Activated CD4-positive, alpha-beta T cell treated with anti-CD3 and anti-CD28 coated beads, Interleukin-10, Interleukin-2, amounts not matched to agents 100 ng/mL and 50 ng/mL, durations not matched to agents 16 hours and 8 hours (primary cell): ENCODE measurements at places on chromosomes 16 and 17.
A peak's percentile ranks its signal among the peaks of the same experiment; 100 is the strongest.

- DNase-seq: no peak
These were observed 237.7 kb upstream of the ZFHX3 start for GRCh38 chr16:73285436-73286201.

GRCh38 chr17:42889809-42890208 is 10.8 kb upstream of the G6PC1 start:
- DNase-seq: no peak

GRCh38 chr17:48625495-48626244 is 488 bp downstream of the HOXB9 start:
- DNase-seq: peak; percentile 28

DNA sequence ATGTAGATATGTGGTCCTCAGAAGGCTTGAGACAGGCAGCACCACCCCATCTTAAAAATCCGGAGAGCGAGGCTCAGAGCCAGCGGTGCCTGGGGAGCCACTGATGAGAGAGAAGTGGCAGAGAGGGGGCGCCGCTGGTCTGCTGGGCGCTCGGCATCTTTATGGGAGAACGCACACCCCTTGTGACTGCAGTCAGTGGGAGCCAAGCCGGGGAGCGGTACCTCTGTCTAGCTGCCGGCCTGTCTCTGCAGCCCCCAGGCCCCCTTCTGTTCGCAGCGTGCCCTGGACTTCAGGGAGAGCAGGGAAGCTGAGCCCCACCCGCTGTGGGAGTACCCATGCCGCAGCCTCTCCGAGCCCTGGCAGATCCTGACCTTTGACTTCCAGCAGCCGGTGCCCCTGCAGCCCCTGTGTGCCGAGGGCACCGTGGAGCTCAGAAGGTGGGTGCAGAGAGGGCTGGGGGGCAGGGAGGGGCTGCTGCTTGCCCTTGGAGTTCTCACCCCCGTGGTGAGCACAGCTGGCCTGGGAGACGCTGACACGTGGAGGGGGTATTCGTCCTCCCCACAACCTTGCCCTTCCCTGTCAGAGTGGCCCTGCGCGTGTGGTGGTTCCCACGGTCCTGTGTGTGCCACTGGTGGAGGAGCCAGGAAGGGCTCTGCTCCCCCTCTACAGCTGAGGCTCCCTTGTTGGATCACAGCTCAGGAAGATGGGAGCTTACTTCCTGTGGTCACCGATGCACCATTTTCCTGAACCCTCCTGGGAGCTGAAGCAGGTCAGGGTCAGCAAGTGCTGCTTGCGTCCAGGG is 44.8 kb downstream of the PRMT7 start:
- DNase-seq: no peak

- peak; percentile 45 for DNase-seq
These were observed 737 bp downstream of the NUDT16L1 start for GRCh38 chr16:4693956-4694641.

GRCh38 chr17:75307957-75308731 is 18.9 kb upstream of the SLC25A19 start:
- DNase-seq: no peak

- DNase-seq: peak; percentile 25
These were observed 138.0 kb downstream of the NLK start for GRCh38 chr17:28180449-28180848.

GRCh38 chr16:87833548-87833947 is 35.8 kb downstream of the SLC7A5 start:
- no peak for DNase-seq

DNA sequence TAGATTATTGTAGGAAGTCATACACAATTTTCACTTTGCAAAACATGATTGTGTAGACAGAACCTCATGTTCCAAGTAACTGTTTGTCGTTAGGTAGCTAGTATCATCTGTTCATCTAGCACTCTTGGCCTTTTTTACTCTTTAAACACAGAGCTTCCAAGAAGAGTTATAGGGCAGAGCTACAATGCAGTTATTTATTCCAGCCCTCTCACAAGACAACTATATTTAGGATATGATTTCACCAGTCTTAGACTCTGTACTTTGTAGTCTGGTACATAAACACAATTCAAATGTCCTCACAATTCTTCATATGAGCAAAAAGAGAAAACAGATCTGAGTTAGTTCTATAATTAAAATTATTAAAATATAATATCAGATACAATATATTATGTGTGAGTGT is 37.9 kb downstream of the KCNJ2 start:
- no peak for DNase-seq

- no peak for DNase-seq
These were observed 24.6 kb downstream of the CCDC182 start for GRCh38 chr17:57720386-57721035.

DNA sequence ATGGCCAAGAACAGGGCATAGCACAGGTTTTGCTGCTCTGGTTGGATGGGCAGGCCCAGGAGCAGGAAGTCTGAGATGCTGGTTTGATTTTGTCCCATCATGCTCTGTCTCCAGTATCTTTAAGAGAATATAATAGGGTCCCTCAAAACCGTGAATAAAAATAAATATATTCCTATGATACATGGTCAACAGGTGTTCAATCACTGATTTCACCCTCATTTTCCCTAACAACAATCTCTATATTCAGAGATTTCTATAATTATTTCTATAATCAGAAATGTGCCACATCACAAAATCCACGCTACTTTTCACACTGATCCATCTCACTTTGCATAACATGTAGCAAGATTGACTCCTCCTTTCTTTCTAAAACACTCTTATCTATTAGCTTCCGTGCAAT is at the start of gene OR1E2:
Gene OR1E2, minus strand, starts transcription at position 101 of the 400 bp plus-strand sequence. Its CDS starts 0 bp downstream, at position 101.
- DNase-seq: no peak

DNA sequence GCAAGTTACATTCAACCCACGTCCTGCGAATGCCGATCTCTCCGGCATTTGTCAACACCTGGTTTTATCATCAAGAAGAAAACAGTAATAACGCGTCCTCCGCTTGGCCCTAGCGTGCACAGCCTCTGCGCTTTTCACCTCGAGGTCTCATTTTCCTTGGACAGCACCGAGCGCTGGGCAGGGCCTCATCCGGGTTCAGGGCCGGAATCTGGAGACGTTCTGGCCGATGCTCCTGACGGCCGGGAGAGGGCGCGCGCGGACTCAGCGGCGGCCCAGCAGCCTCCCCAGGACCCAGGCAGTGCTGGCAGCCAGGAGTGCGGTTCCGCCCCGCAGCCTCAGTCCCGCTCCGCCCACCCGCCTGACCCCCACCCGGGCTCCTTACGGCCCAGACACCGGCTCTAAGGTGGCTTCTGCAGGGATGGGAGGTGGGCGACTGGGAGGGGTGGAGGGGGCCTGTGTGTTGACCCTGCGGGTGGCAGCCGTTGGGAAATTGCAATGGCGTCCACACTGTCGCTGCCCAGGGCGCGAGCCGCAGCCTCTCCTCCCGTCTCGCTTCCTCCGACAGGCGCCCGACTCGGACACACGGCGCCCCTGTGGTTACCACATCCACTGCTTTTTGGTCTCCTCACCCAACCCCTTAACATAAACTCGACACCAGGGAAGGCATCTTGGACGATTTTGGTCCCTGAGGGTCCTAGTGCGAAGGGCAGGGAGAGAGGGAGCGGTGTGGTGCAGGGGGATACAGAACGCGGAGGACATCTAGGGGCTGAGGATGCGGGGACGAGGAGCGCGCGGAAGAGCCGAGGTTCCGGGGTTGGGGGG is 7.4 kb upstream of the FLYWCH1 start:
- peak; percentile 88 for DNase-seq

- DNase-seq: no peak
These were observed 181.3 kb downstream of the HS3ST3A1 start for GRCh38 chr17:13420418-13420826.

DNA sequence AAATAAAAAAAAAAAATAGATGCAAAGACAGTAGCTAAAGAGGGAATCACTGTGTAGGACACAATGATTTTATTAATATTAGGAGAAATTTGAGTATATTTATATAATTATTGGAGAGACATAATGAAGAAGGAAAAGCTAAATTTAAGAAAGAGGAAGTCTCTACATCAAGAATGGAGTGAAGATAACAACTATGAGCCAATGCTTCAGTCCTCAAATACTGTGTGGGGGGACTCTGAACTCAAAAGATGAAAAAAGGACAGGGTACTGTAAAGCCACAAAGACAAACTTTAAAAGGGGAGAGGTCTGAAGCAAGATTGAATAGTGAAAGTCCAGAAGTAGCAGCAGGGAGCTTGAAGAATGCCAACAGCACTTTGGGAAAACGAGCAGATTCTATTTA is 44.7 kb downstream of the SKAP1 start:
- DNase-seq: no peak

GRCh38 chr17:34363183-34363661 is at the start of gene CCL1:
TSS of gene CCL1 (minus strand) at chr17:34363233. CDS start at chr17:34363161, 72 bp downstream.
- no peak for DNase-seq

- no peak for DNase-seq
These were observed 107.7 kb upstream of the NOL11 start for GRCh38 chr17:67610061-67610460.

GRCh38 chr16:66263168-66263972 is 103.1 kb upstream of the CDH5 start:
- DNase-seq: no peak

DNA sequence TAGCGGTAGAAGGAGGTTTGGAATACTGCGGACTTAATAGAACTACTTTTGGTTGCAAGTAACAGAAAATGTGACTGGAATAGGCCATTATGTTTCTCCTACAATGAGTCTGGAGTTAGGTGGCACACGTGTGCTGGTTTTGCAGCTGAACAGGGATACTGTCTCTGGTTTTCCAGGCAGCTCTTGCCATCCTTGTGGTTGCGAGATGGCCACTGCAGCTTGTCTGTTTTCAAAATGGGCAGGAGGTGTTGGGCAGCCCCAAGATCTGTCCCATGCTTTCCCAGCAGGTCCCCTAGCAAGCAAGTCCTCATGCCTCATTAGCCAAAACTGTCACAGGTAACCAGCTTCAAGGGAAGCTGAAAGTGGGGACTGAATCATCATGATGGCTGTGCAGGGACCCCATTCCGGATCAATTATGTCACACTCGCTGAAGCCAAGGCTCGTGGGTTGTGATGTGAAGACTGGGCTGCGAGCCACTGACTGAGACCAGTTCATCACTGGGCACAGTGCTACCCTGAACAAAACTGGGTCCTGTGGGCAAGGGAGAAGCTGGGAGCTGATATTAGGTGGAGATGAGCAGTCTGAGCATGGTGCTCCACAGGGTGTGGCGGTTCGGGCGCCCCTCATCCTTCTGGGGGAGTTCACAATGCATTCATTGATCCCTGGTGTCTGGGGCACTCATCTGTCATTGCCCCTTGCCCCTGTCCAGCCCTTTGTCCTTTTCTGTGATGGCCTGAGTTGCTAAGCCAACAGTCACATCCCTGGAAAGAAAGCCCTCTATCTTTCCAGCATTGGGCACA is 82.1 kb downstream of the KSR1 start:
- DNase-seq: no peak

GRCh38 chr16:10951026-10951425 is 6.7 kb downstream of the CLEC16A start:
- no peak for DNase-seq

- DNase-seq: no peak
These were observed 16.5 kb downstream of the CNTNAP1 start for GRCh38 chr17:42698736-42699414.

- no peak for DNase-seq
These were observed 5.0 kb downstream of the KCNJ12 start for GRCh38 chr17:21381076-21381706.

DNA sequence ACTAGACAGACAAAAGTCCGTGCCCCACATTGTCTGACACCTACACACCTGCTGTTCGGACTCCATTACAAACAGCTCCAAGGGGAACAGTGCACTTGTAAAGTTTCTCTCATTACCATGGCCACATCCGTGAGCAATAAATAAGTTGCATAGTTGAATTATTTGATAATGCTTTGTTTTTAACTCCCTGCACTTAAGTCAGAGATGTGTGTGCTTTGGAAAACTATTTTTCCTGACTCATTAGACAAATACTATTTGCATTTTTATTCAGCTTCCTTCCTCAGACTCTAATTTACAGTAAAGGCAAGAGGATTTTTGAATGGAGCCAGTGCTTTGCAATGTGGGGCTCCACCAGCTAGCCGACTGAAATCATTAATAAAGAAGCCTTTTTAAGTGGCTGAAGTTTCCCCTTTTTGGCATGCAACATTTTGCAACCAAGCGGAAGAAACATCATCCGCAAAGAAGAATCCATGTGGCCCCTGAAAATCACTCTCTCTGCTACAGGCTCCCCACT is 6.5 kb upstream of the CCL2 start:
- no peak for DNase-seq

- DNase-seq: no peak
These were observed 6.1 kb downstream of the ABCC3 start for GRCh38 chr17:50640686-50641351.

- DNase-seq: no peak
These were observed 1012.6 kb downstream of the CDH11 start for GRCh38 chr16:64109241-64109640.

DNA sequence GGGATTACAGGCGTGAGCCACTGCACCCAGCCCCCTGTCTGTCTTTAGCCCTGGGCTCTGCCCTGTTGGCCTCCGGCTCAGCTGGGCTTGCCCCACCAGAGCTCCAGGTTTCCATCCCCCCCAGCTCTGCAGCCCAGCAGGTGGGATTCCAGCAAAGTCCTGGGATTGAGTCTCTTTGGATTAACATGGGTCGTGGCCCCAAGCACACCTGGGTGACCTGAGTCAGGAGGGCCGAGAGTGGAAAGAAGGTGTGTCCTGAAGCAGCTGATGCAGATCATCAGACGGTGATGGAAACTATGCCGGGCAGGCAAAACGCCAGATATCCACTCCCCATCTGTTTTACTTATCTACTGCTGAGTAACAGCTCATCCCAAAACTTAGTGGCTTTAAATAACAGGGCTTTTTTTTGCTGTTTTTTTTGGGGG is 72.5 kb downstream of the KNOP1 start:
- DNase-seq: no peak

DNA sequence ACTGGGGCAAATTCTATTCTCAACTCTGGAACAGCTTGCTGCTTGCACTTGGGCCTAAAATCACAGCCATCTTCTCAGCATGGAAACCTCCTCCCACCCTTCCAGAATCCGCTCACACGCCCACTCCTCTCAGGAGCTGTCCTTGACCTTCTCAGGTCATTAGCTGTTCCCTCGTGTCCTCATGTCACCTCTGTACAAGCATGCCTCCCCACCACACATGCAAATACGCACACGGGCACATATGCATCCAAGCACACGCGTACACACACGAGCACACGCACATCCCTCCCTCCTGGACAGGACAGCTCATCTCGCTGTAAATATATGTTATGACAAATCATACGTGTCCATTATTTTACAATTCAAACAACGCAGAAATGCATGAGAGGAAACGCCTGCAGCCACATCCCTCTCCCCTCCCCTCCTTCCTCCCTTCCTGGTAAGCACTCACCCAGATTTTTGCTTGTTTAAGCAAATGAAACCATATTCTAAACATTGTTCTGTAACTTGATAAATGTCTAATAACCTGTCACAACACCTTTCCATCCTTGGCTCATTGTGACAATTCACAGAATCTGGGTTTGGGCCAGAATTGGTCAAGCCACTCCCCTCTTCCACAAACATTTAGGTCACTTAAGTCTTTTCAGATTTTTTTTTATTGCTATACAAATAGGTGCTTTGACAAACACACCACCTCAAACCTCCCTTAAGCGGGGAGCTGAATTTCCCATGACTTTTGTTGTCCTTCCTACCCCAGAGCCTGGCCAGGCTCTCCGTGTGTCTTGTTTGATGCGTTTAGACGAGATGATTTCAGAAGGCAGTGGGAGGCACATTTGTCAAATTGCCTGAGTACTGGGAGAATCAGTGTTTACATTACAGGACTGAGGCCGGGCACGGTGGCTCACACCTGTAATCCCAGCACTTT is 41.7 kb downstream of the DNAH17 start:
- peak; percentile 22 for DNase-seq

GRCh38 chr17:41864498-41864835 is 756 bp downstream of the KLHL11 start:
- no peak for DNase-seq
